Lung microvascular endothelial cell (primary cell): ENCODE measurements at places on chromosomes 4 and X. TPM values are rescaled to one million over a fixed set of nuclear protein-coding genes. Genes with fewer than 3 reads are reported as not detected.

The FGA gene
- total RNA-seq = not detected in 2 replicates

The GPRASP1 gene
- 0.65 and 1.4 TPM in 2 replicates for total RNA-seq

The N4BP2 gene
- total RNA-seq = 4.6 and 5.6 TPM in 2 replicates

The FGF5 gene
- 0.22 TPM in 1 of 2 replicates, not detected in the other for total RNA-seq

The SLC10A6 gene
- 0.22 and 0.79 TPM in 2 replicates for total RNA-seq

The SLC26A1 gene
- under 0.01 and 0.20 TPM in 2 replicates for total RNA-seq

The CCDC160 gene
- not detected in 2 replicates for total RNA-seq

The LRIT3 gene
- total RNA-seq = under 0.01 TPM in 1 of 2 replicates, not detected in the other

The KCTD8 gene
- total RNA-seq = 0.20 and 0.22 TPM in 2 replicates

The DBET gene
- not detected in 2 replicates for total RNA-seq

The TMEM47 gene
- 3.2 and 7.4 TPM in 2 replicates for total RNA-seq

The GRID2 gene
- total RNA-seq = not detected in 2 replicates

The MTNR1A gene
- not detected in 2 replicates for total RNA-seq

The PI4K2B gene
- 18.5 and 24.6 TPM in 2 replicates for total RNA-seq

The TACR3 gene
- not detected in 2 replicates for total RNA-seq

The MCF2 gene
- not detected in 2 replicates for total RNA-seq

The ODAPH gene
- total RNA-seq = not detected in 2 replicates

The ALPK1 gene
- total RNA-seq = 1.1 and 1.2 TPM in 2 replicates

The FAT4 gene
- total RNA-seq = 40.3 and 51.8 TPM in 2 replicates

The NIPAL1 gene
- total RNA-seq = under 0.01 and 0.20 TPM in 2 replicates

The AR gene
- total RNA-seq = 1.2 and 2.2 TPM in 2 replicates
